ENCODE measurements at places on chromosomes 1 and 21. TPM values are rescaled to one million over a fixed set of nuclear protein-coding genes. Genes with fewer than 3 reads are reported as not detected.

NUF2 gene
- total RNA-seq = 22.4 TPM

S100A7A gene
- not detected for total RNA-seq

CHD5 gene
- 1.3 TPM for total RNA-seq

MCOLN2 gene
- 1.7 TPM for total RNA-seq

COL18A1 gene
- total RNA-seq = 180 TPM

RNU1-1 gene
- total RNA-seq = not detected

GUCA2B gene
- total RNA-seq = not detected

TRIM17 gene
- not detected for total RNA-seq

RAB13 gene
- total RNA-seq = 136 TPM

LCK gene
- total RNA-seq = not detected

KRTAP21-2 gene
- not detected for total RNA-seq

DNAI4 gene
- 0.55 TPM for total RNA-seq

ANKRD65 gene
- not detected for total RNA-seq

RXFP4 gene
- not detected for total RNA-seq

HFM1 gene
- not detected for total RNA-seq

CLCNKB gene
- total RNA-seq = 0.17 TPM

KCNK1 gene
- total RNA-seq = 21.2 TPM

AHCTF1 gene
- 25.7 TPM for total RNA-seq

ACTL8 gene
- total RNA-seq = 1.7 TPM

AADACL3 gene
- total RNA-seq = not detected

LHX8 gene
- 1.2 TPM for total RNA-seq

ANKRD35 gene
- total RNA-seq = not detected

WASF2 gene
- 64.6 TPM for total RNA-seq

CCNL2 gene
- 44.2 TPM for total RNA-seq

MASP2 gene
- total RNA-seq = 0.33 TPM

CD1C gene
- not detected for total RNA-seq

PCSK9 gene
- total RNA-seq = 3.7 TPM

KIF14 gene
- 10.9 TPM for total RNA-seq

INSRR gene
- not detected for total RNA-seq

Data from A549 treated with ZK216348 at 1 μM for 4 hours (cell line).